HuH-7.5 (cell line): ENCODE measurements at places on chromosomes 3 and 15.

- no peak for DNase-seq
Observed at GRCh38 chr3:186385856-186386602, 24.0 kb upstream of the DGKG start.

- DNase-seq, result no peak
Observed at GRCh38 chr3:46334741-46335478, 19.0 kb upstream of the CCR2 start.

GRCh38 chr3:30586806-30587486, 19.5 kb upstream of the TGFBR2 start:
- DNase-seq, result no peak

GRCh38 chr3:187983484-187984124, 170.4 kb upstream of the LPP start:
- DNase-seq, result no peak

DNA sequence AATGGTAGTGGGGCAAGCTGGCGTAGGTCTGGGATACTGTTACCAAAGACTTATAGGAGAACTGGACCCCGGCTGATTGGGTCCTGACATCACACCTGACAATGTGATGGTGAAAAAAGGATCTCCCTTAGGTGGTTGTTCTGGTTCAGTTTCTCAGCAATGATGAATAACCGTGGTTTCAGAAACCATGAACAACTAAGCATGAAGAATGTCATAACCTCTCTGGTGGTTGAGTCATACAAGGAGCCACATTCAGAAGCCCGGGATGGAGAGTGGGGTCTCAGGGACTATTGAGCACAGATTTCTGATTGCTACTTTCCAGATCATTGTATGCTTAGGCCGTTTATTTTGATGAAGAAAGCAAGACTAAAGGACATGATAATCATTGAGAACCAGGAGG, 17.4 kb downstream of the GPR160 start:
- DNase-seq, result no peak

GRCh38 chr15:57555270-57555669, 36.4 kb upstream of the MYZAP start:
- no peak for DNase-seq

DNA sequence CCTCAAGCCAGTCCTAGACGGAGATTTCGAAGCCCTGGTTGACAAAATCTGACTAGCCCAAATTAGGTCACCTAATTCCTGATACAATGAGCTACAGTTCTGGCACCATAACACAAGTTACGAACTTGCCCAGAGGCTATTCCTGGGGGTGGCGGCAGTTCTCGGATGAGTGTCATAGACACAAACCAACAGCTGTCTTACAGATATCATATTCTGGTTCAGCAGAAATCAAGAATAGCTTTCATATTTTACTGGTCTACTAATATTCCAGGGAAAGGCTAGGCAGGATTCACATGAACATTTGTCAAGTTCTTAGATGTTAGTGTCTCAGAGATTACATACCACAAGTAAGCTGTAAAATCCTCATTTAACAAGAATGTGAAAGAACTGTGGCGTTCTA, 8.8 kb downstream of the ANAPC13 start:
- no peak for DNase-seq

DNA sequence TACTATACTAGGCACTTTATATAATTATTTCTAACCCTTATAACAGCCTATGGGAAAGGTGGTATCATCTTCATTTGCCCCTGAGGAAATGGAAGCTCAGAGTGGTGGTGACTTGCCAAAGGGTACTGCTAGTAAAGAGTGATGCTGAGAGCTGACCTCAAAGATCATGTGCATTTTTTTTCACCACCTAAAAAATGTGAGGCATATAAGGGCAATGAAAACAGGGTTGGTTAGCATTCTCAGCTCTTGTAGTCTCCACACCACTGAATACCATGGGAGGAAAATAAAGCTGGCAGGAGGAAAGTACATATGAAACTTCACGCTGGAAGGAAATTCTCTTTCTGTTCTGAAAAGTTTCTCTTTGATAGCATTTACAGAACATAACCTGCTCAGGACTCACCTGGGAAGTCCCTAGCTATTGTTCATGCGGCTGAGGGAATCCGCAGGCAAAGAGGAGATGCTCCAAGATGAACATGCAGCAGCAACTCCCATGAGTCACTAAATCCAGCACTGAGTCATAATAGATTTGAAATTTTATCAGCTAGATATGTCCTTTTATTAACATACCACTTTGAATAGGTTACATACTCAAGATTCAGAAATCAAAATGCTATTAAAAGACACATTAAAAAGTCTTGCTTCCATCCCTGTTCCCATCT, 17.3 kb downstream of the FAIM start:
- DNase-seq, result no peak

- peak; percentile 83 for DNase-seq
Observed at GRCh38 chr3:169769287-169770181, at the start of gene ACTRT3. TSS of gene ACTRT3 (minus strand) at chr3:169769561. CDS start at chr3:169769520, 41 bp downstream.

GRCh38 chr15:68578980-68579935, at the start of gene CORO2B:
TSS of gene CORO2B (plus strand) at chr15:68578993. CDS start at chr15:68579263, 270 bp downstream.
- no peak for DNase-seq

DNA sequence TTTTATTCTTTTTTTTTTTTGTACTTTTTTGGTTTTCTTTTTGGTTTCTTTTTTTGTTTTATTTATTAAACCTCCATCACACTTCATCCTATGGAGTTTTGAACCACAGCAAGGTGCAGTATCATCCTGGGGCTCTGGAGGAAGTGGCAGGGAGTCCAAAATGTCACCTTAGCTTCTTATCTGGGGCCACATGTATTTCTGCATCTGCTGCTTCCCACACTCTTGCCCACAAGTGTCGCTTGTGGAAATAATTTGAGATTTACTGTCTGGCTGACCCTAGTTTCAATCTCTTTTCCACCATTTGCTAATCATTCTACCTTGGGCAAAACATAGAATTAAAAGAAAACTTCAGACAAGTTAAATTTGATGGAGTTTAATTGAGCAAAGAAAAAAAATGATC, 6.4 kb downstream of the OPA1 start:
- no peak for DNase-seq

- no peak for DNase-seq
Observed at GRCh38 chr3:122004991-122005565, 17.0 kb downstream of the ILDR1 start.

DNA sequence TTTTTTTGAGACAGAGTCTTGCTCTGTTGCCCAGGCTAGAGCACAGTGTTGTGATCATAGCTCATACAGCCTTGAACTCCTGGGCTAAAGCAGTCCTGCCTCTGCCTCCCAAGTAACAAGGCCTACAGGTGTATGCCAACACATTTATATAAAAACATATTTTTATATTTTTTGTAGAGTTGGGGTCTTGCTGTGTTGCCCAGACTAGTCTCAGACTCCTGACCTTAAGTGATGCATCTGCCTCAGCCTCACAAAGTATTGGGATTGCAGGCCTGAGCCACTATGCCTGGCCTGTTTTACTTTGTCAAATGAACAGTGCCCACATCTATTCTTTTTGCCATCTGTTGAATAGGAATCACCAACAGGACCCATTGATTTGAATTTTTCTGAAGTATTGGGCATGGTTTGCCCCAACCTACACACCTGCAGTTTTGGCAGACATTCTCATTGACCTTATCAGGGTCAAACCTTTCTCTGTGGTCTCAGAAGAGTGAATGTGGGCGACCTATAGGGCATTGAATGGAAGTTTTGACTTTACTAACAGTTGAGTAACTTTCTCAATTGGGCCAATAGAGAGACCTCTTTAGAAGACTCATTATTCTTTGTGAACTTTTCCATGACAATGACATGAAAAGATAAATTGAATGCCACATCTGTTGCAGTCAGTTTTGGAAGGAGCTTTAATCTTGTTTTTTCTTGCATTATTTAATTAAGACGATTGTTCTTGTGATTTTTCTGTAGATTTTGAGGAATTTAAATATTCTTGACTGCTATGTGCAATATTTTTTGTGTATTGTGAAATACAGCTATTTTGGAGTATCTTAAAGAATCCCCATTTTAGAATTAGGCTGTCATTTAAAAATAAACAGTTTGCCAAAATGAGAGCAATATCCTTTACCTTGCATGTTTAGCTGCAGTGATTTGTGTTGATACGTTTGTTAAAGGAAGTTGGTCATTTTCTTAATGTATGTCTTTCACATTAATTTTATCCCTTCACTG, 2.7 kb downstream of the IREB2 start:
- no peak for DNase-seq

GRCh38 chr15:25989327-25989726, 126.2 kb upstream of the ATP10A start:
- DNase-seq, result no peak

DNA sequence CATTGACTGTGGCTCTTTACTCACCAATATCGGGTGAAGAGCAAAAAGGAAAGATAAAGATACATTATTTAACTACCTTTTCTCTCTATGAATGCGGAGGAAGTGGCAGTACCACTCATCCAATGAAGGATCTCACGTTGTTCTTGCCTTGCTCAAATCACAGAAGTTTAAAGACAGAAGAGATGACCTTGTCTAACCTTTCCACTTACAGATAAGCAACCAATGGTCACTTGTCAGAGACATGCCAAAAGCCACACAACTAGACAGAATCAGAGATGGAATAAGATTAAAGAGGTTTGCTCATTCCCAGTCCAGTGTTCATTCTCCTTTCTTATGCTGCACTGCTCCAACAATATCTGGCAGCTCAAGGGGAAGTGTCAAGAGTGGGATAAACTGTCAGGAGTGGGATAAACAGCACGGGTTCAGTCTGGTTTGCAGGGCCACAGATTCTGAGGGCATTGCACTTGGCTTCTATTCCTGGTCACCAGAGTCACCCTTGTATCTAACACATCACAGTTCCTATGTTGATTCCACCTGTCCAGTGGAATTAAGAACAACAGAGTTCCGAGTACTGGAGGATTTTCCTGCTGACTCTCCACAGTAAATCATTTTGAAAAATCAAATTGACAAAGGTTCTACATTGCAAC, 6.7 kb downstream of the VPS13C start:
- no peak for DNase-seq

DNA sequence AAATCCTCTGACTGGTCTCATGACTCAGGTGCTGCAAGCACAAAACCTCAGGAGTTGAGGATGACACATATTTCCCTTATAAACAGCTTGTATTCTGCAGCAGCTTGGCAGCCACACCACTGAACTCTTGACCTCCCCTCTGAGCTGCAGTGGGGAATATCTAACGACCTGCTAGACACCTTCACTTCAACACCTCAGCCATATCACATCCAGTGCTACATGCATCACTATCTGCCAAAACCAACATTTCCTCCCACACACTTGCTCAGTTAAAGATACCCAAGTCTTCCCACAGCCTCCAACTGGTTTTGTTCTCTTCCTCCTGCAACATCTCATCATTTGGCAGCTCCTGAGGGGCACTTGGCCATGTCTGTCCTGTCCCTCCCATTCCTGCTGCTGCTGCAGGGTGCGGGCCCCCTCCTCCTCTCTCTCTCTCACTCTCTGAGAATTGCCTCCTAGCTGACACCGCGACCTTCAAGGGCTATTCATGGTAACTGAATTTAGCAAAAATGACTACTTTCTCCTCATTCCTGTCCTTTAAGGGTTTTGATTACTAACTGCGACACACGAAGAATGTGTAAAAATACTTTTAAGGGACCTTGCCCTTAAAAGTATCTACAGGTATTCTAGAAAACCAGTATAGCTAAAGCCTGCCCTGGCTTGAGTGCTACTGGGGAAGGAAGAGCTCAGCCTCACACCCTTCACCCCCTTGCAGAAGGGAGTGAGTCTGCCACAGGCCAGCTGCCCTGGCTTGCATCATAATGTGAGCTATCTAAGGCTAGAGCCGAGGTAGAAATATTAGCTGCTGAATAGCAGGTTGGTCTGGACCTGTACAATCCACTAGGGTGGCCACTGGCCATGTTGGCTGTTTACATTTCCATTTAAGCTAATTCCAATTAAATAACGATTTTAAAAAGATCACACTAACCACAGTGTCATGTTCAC, 5.0 kb upstream of the CCR9 start:
- no peak for DNase-seq

DNA sequence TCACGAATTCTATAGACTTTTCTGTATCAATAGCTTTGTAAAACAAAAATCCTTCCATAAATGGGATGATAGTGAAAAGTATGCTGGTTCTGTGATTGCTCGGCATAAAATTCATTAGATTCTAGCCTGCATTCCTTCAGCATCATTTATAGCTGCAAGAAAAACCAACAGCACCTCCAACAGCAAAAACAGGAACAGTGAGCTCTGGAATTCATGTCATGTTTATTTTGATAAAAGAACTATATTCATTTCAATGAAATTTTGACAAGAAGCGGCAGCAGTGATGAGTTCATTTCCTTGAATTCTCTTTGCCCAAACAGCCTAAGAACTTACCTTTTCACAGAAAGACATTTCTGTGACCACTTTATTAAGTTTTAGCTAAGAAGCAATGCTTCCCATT, 515.2 kb upstream of the CCDC54 start:
- DNase-seq, result no peak

- DNase-seq, result no peak
Observed at GRCh38 chr3:72630327-72630968, 217.8 kb downstream of the SHQ1 start.

- no peak for DNase-seq
Observed at GRCh38 chr3:171803044-171803443, 7.2 kb downstream of the PLD1 start.
